D341Med (cell line): ENCODE measurements at places on chromosomes 16 and 17.

DNA sequence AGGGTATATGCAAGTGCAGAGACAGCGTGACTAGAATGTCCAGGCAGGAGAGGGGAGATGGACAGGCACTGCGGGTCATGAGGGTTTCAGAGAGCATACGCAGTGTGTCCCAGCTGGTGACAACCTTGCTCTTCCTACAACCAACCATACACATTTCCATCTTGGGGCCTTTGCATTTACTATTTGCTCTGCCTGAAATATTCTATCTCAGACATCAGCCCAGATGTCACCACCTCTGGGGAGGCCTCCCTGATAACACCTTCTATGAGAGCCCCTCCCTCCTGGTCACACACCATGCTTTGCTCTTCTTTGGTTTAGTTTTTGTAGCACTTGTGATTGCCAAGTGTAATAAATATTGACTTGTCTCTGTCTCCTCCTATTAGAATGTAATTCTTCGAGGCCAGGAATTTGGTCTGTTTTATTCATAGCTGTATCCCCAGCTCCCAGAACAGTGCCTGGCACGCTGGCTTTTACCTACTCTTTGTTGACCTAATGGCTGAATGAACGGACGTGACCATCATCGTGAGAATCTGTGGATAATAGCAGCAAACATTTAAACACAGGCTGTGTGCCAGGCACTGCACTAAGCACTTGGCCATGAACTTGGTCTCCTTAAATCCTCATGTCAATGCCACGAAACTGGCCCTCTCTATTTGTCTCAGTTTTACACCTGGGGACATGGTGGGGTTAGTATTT, 51.9 kb downstream of the PLCG2 start:
- no peak for DNase-seq

DNA sequence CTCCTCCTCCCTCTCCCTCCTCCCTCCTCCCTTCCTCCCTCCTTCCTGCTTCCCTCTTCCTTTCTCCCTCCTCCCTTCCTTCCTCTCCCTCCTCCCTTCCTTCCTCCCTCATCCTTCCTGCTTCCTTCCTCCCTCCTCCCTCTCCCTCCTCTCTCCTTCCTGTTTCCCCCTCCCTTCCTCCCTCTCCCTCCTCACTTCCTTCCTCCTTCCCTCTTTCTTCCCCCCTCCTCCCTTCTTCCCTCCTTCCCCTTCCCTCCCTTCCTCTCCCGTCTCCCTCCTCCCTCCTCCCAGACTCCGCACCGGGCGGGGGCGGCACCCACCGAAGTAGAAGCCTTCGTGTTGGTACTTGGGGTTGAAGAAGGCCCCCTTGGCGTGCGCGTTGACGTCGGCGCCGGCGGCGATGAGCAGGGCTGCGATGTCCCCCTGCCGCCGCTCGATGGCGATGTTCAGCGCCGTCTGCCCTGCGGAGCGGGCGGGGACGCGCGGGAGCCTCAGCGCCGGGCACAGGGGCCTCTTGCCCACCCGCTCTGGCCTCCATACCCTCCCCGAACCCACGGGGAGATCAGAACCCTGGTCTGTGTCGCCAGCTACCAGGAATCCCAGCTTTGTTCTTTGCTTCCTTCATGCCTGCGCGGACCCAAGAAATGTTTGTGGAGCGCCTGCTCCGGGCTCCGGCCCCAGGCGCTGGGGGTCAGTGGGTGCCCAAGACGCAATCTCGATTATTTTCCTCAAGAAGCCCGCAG, 22.2 kb downstream of the TRPV3 start:
- peak; percentile 86 for DNase-seq

GRCh38 chr17:31845291-31845690, 13.8 kb downstream of the COPRS start:
- no peak for DNase-seq

- no peak for DNase-seq
These were observed 179.1 kb upstream of the CHMP6 start for GRCh38 chr17:80812362-80813088.

- DNase-seq: no peak
These were observed 19.7 kb downstream of the TMEM11 start for GRCh38 chr17:21194226-21194625.

DNA sequence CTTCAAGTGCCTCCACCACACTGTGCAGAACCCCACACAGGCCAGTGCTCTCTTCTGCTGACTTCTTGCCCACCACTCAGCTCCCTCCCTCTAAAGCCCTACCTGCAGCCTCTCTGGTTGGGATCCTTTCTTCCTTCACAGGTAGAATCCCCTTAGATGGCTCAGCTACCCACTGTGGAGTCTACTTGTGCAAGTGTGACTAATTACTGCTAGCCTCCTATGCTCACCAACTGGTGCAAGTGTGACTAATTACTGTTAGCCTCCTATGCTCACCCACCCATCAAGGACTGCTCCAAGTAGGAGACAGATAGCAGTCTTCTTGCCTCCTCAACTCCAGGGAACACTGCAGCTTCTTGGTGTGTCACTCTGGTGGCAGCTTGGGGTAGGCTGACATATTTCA, 43.6 kb downstream of the TEX14 start:
- DNase-seq: no peak

DNA sequence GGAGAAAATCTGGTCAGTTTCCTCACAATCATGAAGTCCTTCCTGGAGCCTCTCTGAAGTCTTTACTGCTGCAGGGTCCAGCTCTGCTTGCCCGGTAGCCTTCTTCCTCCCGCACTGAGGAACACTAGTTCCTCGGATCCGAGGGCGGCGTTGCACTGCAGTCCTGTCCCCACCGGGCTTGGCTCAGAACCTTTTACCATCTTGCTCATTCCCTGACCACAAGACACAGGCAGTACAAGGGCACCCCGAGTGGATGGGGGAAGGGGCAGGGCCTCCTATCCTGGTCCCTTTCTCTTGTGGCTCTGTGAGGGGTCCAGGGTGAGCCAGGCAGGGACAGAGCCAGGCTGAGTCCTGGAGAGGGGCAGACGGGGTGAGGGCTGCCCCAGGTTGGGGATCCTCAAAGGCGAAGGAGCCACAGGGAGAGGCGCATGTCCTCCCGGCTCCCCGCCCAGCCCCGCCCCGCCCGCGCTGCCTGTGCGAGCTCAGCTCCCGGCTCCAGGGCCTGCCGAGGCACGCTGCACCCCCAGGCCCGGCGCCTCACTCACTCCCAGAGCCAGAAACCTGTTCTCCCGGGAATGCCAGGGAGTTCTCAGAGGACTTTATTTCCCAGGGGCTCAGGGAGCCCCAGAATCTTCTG, 1.5 kb downstream of the FOXN1 start:
- DNase-seq: no peak
